ENCODE measurements at places on chromosomes 2 and 18.

- DNase-seq, result no peak
These were observed 119.7 kb upstream of the ETAA1 start for GRCh38 chr2:67277450-67277849.

DNA sequence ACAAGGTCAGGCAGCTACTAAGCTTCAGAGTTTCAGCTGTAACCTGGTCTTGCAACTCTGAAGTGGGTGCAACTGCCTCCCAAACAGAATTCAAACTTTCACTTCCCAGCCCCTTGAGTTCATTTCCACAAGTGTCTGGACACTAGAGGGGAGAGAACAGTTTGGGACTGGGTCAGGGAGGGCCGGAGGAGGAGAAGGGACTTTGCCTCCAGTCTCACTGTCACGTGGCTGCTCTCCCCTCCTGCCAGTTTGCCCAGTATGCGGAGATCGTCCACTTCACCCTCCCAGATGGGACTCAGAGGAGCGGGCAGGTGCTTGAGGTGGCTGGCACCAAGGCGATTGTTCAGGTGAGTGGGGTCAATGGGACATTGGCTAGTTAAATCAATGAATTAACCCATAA lies 20.6 kb upstream of the ANKRD53 start:
- DNase-seq, result no peak

- no peak for DNase-seq
These were observed 52.5 kb downstream of the FECH start for GRCh38 chr18:57533868-57534510.

- peak; percentile 16 for DNase-seq
These were observed 1038.3 kb upstream of the ACVR2A start for GRCh38 chr2:146806364-146807005.

DNA sequence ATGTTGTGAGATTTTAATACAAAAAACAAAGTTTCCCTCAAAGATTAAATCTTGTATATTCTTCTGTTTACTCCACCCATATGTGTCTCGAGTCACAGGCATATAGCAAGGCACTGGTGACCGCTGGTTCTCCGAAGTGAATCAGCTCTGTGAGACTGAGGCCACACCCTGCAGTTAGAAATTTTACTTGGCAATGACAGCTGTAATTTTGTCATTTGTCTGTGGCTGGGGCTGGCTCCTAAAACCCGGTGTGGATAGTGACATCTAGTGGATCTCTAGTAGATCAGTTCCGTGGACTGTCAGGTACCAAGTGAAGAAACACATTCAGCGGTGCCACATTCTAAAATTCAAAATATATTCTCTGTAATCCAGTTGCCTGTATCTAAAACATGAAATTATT lies 278.0 kb downstream of the NEDD4L start:
- peak; percentile 47 for DNase-seq

- DNase-seq, result no peak
These were observed 312.1 kb upstream of the CHST9 start for GRCh38 chr18:27497246-27497645.

DNA sequence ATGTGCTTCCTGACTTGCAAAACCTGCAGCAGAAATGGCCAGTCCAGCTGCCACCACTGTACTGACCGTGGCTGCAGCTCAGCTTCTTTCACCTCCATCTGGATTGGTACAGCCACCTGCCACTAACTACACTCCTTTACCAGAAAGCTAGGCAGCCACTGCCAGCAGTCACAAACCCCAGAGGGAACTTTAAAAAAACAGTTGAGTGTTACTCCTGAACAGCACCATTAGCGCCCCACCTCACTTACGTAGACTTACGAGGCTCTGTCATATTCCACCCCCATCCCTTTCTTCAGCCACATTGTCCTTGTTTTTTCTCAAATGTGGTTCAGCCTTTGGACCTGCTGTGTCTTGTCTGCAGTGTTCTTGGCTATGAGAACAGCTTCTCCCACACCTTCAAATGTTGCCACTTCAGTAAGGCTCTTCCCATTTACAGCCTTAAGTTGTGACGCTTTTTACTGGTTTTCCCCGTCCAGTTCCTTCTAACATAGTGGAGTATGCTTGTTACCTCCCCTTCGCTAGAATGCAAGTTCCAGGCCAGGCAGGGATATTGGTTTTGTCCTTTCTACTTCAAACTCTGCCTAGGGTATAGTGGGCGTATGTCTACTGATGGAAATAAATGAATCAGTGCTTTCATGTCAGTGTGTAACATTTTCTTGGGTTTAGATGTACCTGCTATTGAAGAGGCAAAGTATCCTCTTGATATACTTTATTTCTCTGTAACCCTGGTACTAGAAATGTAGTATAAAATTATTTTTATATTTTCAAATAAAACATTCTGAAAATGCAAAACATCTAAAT lies 17.0 kb downstream of the HNRNPA3 start:
- no peak for DNase-seq

- no peak for DNase-seq
These were observed 224.8 kb downstream of the NEDD4L start for GRCh38 chr18:58268849-58269248.

DNA sequence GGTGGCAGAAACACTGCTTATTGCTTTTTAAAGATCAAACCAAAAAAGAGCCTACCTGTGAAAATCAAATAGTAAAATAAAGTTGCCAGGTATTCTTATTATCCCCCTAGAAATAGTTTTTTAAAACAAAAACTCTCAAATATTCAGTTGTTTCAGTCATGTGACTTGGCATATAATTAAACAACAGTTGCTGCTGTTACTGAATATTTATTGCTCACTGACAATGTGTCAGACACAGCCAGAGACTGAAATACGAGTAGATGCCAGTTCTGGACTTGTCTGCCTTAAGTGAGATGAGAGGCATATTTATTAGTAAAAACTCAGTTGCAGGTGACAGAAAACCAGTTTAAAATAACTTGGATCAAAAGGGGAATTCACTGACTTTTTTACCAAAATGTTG lies 106.0 kb upstream of the RAB12 start:
- DNase-seq, result peak; percentile 78

DNA sequence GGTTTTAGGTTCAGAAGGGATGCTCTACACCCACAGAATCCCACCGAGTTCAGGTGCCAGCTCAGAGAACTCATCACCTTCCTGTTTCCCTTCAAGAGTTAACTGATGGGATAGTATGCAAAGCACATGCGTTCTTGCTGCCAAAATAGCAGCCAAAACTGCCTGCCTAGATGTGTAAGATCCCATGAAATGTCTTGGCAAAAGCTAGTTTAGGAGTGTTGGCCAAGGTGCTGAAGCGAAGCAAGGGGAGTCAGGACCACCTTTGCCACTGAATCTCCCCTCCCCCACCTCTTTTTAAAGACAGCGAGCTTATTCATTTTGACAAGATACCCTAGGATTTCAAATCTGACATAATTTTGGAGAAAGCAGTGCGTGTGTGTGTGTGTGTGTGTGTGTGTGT lies 2.1 kb downstream of the DOCK10 start:
- no peak for DNase-seq

- DNase-seq, result no peak
These were observed 304.4 kb downstream of the CCDC178 start for GRCh38 chr18:33135951-33136660.

DNA sequence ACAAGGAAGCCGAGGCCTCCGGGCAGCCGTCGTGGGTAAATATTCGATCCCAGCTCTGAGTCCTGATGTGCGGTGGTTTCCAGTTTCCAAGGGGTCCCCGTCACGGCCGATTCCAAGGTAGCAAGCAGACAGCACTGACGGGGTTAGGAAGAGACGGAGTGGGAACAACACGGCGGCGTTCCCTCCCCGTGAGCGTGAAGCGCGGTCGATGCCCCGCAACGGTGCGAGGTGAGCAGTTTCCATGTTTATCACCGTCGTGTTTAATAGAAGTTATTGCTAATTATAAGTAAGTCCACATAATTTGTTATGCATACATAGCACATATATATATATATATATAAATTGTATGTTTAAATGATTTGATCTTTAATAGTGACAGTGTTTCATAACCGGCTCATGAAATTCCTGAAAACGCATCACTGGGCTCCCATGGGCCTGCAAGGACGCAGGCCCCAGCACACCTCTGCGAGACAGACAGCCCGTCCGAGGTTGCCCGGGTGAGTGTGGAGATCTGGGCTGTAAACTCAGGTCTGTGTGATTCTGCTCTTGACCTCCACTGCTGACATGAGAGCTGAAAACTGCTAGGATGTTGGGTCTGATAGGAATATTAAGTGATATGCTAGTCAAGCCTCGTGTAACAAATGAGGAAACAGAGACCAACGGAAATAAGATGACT lies 243.5 kb upstream of the SALL3 start:
- no peak for DNase-seq

GRCh38 chr2:160541745-160542144 lies 48.1 kb upstream of the RBMS1 start:
- DNase-seq, result no peak

DNA sequence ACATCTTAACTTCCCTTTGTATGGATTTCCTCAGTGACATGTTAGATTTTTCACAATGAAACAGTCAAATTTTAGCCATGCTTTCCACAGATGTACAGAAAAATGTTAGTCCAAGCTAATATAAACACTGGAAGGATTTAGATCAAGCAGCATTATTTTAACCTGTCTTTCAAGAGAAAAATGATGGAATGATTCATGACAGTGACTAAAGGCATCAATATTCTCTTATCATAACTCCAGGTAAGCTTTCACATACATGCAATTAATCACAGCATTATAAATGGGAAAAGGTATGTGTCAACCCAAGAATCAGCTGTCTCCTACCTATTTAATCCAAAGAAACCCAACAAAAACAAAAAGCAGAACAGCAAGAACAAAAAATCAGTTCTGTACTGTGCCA lies 92.7 kb downstream of the NCKAP5 start:
- no peak for DNase-seq

GRCh38 chr2:50722776-50723175 lies 309.2 kb downstream of the NRXN1 start:
- DNase-seq, result no peak

GRCh38 chr2:240060977-240061591 lies 7.8 kb upstream of the OR6B3 start:
- peak; percentile 77 for DNase-seq

DNA sequence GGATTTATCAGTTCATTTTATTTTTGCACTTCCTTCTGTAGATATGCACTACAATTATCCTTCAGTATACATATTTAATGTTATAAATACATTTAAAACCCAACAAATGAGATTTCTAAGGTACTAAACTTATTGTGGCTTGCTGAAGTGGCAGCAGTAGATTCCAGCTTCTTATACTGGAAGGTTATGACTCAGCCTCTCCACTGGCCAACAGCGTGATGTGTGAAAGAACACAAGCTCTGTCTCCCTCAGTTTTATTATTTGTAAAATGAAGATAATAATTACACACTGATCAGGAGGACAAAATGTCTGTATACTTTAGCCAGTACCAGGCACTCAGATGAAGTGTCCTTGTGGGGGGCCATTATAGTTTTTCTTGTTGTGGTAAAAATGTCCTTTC lies 1147.1 kb downstream of the CNTNAP5 start:
- no peak for DNase-seq

DNA sequence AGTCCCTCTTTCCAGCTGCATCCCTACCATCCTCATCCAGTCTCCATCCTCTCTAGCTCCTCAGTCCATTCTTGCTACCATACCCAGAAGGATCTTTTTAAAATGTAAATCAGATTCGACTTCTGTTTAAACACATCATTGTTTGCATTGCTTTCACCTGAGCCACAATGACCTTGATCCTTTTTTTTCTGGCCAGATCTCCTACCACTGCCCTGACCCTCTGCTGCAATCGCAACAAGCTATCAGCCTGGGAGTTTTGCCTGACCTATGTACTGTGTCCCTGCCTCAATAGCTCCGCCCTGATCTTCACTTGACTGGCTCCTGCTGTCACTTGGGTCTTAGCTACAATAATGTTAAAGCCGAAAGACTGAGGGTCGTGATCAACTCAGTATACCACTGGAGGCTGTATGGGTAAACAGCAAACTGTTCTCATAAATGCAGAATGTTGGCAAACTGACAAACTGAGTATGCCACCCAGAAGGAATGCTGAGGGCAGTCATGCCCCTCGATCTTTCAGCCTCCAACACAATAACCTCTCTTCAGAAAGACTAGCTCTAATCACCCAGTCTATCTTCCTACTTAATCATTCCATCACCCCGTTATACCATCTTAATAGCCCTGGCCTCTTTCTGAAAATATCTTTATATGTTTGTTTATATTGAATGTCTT lies 2.6 kb upstream of the RBM43 start:
- peak; percentile 80 for DNase-seq

GRCh38 chr2:45207101-45207500 lies 197.8 kb upstream of the SIX2 start:
- DNase-seq, result no peak

- no peak for DNase-seq
These were observed 161.4 kb downstream of the PXDN start for GRCh38 chr2:1582891-1583341.

GRCh38 chr2:848099-848498 lies 102.5 kb upstream of the SNTG2 start:
- DNase-seq, result no peak

- DNase-seq, result no peak
These were observed 35.2 kb upstream of the MLPH start for GRCh38 chr2:237451643-237452469.

DNA sequence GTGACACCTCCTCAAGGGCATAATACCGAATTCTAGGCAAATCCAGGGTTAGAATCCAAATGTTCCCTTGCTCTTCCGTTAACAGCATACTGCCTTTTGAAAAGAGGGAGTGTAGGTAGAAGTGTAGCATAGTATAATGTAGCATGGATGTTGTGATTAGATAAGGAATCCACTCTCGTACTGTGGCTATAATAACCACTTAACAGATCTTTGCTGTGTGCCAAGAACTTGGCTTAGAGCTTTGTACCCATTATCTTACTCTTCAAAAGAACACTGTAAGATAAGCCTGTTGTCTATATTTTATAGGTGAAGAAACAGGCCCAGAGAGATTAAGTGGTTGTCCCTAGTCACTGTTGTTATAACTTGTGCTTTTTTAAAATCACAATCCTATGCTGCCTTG lies 24.2 kb downstream of the WDR75 start:
- DNase-seq, result no peak

DNA sequence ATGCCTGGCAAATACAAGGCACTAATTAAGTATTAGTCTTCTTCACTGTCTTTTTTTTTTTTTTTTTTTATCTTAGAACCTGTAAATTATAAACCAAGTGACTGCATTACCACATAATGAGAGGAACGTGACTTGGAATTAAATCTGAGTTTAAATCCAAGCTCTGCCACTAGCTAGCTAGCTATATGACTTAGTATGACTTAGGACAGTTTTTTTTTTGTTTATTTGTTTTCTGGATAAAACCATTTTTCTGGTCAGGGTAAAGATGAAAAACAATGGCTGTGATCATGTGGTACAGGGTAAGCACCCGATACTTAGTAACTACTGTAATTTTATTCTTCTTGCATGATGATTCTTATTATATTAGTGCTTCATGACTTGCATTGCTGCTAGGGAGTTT lies 191.8 kb upstream of the LRRTM1 start:
- DNase-seq, result no peak

- DNase-seq, result peak; percentile 96
These were observed 153.5 kb downstream of the AGPS start for GRCh38 chr2:177545981-177546585.

- DNase-seq, result no peak
These were observed 4.7 kb upstream of the CDH2 start for GRCh38 chr18:28181616-28182015.

Measured in NCI-H1694 (cell line).